ENCODE measurements at places on chromosomes 3 and 15. TPM values are rescaled to one million over a fixed set of nuclear protein-coding genes. Genes with fewer than 3 reads are reported as not detected.

PAK6 gene
- 0.20 TPM for total RNA-seq

- no peak for DNase-seq
Measured at GRCh38 chr15:94667109-94667508, 435.7 kb downstream of the MCTP2 start.

DNA sequence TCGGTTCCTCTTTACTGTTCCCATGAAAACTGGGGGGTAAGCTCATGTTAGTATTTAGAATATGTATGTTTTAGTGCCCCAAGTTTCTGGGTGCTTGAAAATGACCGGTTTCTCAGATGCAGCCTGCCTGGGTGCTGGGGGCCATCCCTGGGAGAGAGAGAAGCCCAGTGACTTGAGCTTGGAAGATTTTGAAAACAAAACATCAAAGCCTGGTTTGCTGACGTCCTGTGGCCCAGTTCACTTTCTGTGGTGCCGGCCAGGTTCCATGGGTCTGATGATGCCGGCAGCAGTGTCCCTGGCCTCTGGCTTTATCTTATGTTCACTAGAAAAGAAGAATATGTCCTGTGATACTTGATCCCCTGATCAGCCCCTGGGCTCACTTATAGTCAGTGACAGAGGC lies 17.1 kb downstream of the APBA2 start:
- DNase-seq: no peak

DNA sequence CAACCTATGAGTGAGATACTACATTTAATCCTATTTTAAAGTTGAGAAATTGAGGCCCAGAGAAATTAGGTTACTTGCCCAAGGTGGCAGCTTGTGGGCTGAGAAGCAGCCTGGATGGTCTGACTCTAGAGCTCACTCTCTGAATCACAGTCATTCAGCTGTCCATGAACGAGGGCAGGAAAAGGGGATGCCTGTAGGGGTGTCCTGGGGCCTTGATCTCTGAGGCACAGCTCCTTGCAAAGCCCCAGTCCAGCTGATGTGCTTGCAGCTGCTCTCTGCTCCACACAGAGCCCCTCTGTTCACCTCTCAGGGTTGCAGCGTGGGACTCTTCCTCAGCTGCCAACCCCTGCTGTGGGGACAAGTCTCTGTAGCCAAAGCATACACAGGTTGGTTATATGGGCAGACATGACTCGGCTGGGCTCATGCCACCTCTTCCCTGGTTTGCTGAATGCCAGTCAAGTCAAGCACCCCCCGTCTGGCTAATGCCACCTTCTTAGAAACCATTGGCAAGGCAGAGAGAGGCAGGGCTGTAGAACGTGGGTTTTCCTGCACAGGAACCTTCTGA lies 56.8 kb downstream of the GASK1A start:
- DNase-seq: no peak

DNA sequence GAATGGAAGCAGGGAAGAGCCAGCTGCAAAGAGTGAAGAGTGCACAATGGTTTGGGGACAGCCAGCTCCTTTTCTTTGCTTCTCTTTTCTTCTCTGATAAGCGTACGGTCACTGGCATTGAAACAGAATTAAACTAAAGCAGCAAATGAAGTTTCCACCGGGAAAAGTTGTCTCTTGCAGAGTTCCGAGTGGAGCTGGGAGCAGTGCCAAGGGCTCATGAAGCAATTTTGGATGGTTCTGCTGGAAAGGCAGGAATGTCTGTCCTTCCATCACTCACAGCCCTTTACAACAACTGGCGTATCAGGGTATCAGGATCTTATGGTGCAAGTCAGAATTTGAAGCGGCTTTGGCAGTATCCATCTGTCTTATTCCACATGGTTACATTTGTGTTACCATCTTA lies 1042.9 kb downstream of the NTRK3 start:
- DNase-seq: no peak
